ENCODE measurements at places on chromosomes 6 and 20.

GRCh38 chr6:38760097-38760496 lies 45.0 kb downstream of the DNAH8 start:
- no peak for DNase-seq

DNA sequence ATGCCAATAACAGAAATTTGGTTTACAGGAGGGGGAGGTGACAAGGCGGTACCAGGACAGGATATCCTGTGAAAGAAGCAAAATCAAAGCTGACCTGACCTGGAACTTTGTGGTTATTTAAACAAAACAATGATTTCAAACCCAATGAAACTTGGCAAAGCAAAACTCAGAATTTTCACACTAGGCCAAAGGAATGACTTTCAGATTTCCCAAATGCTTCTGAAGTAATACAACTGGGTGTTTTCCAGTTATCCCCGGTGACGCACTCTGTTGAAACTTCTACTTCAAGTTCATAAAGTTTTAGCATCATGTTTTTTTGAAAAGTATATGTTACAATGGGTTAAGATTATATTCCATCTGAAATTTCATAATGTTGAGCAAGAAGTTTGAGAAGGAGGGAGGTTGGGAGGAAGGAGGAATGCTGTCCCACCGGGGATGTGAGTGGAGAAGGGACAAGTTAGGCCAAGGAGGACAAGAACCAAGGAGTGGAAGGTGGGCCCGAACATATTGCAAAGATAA lies 78.1 kb upstream of the TRAF3IP2 start:
- peak; percentile 13 for DNase-seq

GRCh38 chr6:159929819-159930218 lies 39.0 kb downstream of the MAS1 start:
- peak; percentile 67 for DNase-seq

DNA sequence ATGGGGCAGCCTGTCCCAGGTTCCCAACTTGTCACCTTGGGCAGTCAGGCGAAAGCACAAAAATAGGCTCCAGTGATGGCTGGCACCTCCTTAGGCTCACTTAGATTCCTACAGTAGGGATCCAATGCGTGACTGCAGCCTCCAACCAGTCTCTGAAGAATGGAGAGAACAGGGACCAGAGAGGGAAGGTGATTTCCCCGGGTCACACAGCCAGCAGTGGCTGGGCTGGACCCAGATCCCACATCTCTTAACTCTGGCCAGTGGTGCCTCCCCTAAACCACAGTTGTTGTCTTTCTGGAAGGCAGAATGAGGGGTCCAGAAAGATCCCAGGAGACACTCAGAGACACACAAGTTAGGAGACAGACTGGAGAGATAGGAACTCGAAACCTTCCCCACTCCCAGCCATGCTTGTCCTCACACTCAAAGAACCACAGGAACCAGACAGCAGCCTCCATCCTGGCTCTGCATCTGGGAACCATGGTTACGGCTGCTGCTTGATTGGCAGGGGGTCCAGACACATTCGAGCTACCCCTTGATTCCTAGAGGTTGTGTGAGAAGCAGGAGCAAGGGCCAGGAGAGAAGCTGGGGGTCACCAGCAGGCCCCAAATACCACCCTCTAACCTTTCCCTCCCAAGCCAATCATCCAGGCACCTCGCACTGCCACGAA lies 33.1 kb upstream of the SIRPA start:
- no peak for DNase-seq

- no peak for DNase-seq
Measured at GRCh38 chr6:34644716-34645115, 51.9 kb downstream of the ILRUN start.

GRCh38 chr6:77326029-77326428 lies 137.3 kb downstream of the HTR1B start:
- no peak for DNase-seq
